NCI-H1930 (cell line): ENCODE measurements at places on chromosomes 5 and 9.

- no peak for DNase-seq
These were observed 1.1 kb downstream of the ERCC6L2 start for GRCh38 chr9:95876595-95876994.

DNA sequence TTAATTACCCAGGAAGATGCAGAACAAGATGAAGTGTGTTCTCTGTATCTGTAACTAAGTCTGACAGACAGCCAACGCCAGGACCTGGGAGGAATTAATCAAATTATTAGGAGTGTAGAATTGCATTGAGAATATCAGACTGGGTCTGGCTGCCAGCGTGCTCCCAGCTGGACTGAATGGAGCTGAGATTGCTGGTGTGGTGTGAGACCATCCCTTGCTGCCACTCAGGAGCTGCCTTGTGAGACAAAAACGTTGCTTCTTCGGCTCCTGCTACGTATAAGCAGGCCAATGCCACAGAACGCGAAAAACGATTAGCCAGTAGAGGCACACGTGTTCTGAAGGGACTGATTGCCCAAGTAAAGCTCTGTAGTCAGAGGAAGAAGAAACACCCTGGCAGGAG lies 66.8 kb downstream of the AMBP start:
- no peak for DNase-seq

DNA sequence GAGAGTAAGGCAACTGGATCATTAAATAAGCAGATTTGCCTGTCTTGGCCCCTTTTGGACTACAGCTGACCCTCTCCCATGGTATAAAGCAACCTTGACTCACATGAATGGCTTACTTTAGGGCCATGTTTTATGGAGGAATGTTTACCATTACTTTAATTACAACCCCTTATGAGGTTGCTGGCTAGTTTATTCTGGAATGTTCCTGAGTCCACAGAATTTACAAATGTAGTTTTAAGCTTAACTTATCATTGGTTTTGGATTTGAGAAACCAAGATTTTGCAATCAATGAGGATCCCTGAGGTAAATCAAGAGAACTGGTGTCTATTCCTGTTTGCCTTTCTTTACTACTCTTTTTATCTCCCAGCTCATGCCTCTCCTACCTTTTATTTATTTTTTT lies 15.7 kb downstream of the SLC28A3 start:
- DNase-seq: no peak

GRCh38 chr9:100219347-100219746 lies 120.3 kb downstream of the INVS start:
- DNase-seq: no peak

GRCh38 chr5:31962871-31963307 lies 211.2 kb downstream of the GOLPH3 start:
- DNase-seq: no peak

DNA sequence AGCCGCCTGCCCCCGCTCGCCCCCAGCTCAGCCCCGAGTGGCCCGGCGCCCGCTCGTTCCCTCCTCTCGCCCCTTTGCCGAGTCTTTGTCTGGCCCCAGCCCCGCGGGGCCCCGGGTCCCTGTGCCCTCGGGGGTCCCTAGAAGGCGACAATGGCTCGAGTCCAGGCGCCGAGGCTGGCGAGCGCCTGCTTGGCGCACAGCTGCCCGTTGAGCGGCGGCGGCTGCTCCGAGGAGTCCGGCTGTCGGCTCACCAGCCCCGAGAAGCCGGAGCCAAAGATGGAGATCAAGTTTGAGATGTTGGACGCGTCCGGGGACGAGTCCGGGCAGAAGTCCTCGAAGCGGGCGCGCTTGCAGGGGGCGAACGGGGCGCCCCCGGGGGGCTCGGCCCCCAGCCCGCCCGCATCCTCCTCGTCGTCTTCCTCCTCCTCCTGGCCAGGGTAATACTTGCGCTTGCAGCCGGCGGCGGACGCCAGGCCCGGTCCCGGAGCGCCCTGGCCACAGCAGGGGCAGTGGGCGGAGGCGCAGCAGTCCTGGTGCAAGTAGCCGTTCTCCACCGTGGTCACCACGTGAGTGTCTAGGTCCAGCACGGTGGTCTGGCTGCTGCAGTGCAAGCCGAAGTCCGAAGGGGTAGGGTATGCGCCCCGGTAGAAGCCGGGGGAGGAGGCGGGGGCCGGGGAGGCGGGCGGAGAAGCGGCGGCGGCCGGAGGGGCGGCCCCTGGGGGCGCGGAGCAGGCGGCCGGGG lies 1.2 kb downstream of the IER5L start:
- no peak for DNase-seq

DNA sequence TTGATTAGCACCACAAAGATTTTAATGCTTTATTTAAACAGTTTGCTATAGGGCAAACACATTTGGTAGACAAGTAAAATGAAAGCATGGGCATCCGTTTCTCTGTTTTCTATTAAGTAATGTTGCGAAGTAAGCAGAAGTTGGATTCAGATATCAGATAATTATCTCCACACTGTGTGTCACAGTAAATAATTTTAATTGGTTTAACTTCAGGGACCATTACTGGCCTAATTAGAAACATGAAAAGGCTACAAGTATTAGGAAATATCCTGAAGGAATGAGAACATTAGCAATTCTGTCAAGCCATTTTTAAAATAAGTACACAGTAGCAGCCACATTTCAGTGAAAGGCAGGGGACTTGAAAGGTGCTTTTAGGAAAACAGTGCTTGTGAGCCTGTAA lies 975.4 kb downstream of the NR2F1-AS1 start:
- DNase-seq: peak; percentile 2

- no peak for DNase-seq
These were observed 17.6 kb upstream of the VDAC1 start for GRCh38 chr5:134022333-134022732.

GRCh38 chr5:176659512-176659839 lies 12.2 kb downstream of the TSPAN17 start:
- DNase-seq: no peak

DNA sequence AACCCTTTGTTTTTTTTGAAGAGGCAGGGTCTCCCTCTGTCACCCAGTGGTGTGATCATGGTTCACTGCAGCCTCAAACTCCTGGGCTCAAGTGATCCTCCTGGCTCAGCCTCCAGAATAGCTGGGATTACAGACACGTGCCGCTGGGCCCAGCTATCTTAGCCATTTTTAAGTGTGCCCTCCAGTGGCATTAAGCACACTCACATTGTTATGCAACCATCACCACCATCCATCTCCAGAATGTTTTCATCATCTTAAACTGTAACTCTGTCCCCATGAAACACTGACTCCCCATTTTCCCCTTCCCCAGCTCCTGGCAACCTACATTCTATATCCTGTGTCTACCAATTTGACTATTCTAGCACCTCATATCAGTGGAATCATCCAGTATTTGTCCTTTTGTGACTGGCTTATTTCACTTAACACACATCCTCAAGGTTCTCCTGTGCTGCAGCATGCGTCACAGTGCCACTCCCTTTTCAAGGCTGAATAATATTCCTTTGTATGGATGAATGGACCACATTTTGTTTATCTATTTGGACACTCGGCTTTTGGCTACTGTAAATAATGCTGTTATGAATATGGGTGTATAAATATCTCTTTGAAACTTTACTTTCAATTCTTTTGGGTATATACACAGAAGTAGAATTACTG lies 12.5 kb upstream of the RAPGEF1 start:
- DNase-seq: no peak

GRCh38 chr9:35656831-35657545 lies 831 bp downstream of the RMRP start:
- DNase-seq: peak; percentile 59

- no peak for DNase-seq
These were observed 35.7 kb upstream of the ALDH1B1 start for GRCh38 chr9:38356851-38357250.

GRCh38 chr9:38700695-38701094 lies 19.2 kb downstream of the FAM240B start:
- no peak for DNase-seq
